ENCODE measurements at places on chromosomes 11 and 22.

GRCh38 chr11:71446942-71447688, 1.1 kb downstream of the DHCR7 start:
- no peak for DNase-seq

DNA sequence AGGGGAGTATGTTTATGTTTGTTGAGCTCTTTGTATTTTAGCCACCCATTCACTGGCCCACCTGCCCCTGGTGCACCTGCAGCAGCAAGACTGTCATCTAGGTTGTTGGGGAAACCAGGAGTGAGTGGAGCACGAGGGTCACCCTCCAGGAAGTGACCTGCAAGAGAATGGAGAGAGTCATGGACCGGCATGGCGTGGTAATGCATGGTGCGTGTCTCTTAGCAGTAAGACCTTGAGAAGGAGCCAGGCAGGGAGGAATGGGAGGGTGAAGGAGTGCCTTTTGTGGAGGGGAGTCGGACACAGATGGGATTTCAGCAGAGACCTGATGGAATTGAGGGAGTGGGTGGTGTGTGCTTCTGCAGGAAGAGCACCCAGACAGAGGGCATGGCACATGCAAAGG, 37.9 kb downstream of the KCNQ1 start:
- no peak for DNase-seq

DNA sequence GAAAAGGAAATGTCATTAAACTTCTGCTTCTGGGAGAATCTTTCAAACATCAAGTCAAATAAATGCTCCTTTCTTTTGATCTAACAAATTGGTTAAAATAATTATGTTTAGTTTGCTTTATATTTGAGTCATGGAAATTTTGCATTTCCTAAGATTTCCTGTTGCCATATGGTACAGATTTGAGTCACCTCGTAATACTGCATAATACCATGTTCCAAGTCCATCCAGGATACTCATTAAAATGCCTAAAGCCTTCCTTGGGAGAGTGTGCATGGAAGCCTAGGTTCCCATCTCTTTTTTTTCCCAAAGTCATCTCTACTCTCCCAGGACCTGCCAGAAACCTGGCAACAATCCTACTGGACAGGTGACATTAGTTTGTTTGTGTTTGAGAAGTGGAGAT, 4.2 kb downstream of the OR9I1 start:
- no peak for DNase-seq

DNA sequence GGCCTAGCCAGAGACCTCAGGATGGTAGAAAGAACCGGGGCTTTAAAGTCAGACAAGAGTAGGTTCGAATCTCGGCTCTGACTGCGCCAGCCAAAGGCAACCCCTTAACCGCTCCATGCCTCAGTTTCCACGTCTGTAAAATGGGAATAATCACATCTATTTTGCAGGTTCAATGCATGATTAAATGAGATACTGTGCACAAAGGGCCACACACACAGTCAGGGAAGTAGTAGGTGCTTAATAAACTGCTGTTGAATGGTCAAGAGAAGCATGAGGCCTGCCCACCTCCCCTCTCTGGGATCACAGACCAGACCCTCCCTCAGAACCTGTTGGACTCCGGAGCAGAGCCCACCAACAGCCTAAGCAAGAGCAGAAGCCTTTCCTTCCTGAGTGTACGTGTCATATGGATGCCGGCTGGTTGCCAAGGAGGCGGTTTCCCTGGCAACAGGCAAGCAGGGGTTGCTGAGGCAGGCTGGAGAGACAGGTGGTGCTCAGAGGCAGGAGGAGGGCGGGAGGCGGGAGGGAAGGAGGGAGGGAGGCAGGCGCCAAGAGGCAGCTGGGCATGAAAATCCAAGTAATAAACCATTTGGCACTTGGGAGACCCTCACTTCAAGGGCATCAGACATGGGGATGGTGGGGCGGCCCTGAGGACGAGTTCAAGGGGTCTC, 43.9 kb downstream of the NFAM1 start:
- DNase-seq: peak; percentile 12

- no peak for DNase-seq
These were observed 17.1 kb upstream of the B3GAT1 start for GRCh38 chr11:134429106-134429505.

GRCh38 chr22:27804470-27805297, 3.1 kb upstream of the MN1 start:
- DNase-seq: peak; percentile 67

DNA sequence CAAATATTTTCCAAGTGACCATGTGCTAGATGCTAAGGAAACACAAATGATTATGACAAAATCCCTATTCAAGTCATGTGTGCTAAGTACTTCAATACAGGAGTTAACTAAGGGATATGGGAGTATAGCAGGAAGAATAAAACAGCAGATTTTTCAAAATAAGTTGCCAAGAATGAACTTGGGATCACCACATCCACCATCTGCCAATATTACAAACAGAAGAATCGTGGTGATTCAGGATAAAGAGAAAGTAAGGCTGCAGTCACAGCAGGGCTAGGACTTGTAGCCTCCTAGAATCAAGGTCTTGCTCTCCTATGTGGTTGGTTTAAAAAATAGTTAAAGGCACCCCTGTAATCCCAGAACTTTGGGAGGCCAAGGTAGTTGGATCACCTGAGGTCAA, 34.3 kb downstream of the MRTFA start:
- DNase-seq: no peak

DNA sequence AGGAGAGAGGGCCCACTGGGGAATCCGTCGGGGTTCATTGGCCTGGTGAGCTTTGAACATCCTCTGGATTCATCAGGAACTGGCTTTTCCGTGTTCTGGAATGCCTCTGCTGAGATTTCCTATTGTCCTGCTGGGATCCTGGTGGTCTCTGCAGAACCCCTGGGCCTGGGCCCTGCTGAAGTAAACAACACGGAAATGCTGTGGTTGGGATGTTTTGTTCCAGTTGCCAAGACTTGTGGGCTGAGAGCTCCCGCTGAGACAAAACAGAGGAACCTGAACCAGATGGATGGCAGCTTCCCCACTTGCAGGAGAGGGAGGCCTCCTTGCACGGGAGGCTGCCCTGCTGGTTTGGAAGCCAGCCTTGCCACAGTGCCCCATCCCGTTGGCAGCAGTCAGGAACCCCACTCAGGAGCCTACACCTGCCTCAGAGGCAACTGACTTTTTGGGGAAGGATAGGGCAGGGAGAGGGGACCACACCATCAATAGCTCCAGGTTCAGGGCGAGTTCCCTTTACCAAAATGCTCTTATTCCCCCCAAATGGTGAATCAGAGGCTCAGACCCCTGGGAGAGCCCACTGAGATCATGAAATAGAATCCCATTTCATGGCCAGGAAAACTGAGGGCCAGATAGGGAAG, 60.7 kb downstream of the LRRC32 start:
- no peak for DNase-seq
